Peyer's patch (tissue), 4 donors: ENCODE measurements at places on chromosomes 3 and 15. TPM values are rescaled to one million over a fixed set of nuclear protein-coding genes. Genes with fewer than 3 reads are reported as not detected.

- DNase-seq, result no peak
Measured at GRCh38 chr3:114861666-114862065, 285.4 kb downstream of the ZBTB20 start.

DNA sequence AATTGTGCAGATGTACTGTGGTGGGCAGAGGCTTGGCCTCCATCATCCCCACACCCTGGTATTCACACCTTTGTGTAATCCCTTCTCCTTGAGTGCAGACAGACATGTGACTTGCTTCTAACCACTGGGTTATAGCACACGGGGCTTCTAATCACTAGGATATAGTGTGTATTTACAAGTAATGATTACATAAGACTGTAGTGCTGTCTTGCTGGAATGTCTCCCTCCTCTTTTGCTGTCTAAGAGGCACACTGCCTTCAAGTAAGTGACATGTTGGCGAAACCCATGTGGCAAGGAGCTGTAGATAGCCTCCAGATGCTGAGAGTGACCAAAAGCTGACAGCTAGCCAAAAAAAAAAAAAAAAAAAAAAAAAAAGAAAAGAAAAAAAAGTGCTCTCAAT, 542.7 kb upstream of the MDFIC2 start:
- DNase-seq, result no peak

DNA sequence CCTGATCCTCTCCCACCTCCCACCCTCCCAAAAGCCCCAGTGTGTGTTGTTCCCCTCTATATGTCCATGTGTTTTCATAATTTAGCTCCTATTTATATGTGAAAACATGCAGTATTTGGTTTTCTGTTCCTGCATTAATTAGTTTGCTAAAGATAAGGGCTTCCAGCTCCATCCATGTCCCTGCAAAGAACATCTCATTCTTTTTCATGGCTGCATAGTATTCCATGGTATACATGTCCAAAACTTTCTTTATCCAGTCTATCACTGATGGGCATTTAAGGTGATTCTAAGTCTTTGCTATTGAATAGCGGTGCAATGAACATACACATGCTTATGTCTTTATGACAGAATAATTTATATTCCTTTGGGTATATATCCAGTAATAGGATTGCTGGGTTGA, 53.4 kb downstream of the DCBLD2 start:
- no peak for DNase-seq

DNA sequence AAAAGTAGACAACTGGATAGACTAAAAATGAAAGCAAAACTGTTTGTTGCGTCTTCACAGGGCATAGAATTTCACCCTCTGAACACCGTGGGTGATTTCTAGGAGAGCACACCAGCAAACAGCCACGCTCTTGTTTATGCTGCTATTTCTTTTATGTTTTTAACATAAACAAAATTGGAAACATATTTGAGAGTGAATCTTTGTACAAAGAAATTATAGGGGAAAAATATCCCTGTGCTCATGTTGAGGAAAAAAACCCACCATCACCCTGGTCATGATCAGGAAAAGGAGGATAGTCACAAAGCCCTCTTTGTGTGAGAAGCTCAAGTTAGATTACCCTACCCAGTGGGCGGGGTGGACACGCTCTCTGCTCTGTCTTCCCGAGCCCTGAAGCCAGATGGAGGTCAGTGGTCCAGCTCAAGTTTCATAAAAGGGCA, 313.3 kb downstream of the SATB1 start:
- DNase-seq, result no peak

- no peak for DNase-seq
Measured at GRCh38 chr3:128605091-128606046, 45.2 kb downstream of the RPN1 start.

GRCh38 chr3:65720989-65721737, 317.6 kb downstream of the MAGI1 start:
- DNase-seq, result no peak

GRCh38 chr3:189822726-189823125, 191.5 kb downstream of the TP63 start:
- DNase-seq, result no peak

FAM43A gene
- total RNA-seq, result 9.6 TPM

GNB4 gene
- total RNA-seq, result 5.0 TPM

DNA sequence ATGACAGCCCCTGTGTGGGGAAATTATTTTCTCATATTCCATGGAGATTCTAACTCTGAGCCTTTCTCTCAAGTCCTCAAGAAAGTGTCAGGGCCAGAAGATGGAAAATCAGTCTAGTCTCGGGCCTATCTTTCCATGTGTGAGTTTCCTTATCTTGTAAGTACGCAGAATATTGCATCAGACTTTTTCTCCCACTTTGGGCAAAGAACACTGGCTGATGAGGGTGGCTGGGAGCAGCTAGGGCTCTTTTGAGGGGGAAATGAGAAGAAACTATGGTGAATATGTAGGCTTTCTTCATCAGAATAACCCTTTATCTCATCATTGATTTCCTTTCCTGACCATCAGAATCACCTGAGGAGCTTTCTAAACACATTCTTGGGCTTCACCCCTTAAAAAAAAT, 264.0 kb downstream of the CLSTN2 start:
- no peak for DNase-seq

DNA sequence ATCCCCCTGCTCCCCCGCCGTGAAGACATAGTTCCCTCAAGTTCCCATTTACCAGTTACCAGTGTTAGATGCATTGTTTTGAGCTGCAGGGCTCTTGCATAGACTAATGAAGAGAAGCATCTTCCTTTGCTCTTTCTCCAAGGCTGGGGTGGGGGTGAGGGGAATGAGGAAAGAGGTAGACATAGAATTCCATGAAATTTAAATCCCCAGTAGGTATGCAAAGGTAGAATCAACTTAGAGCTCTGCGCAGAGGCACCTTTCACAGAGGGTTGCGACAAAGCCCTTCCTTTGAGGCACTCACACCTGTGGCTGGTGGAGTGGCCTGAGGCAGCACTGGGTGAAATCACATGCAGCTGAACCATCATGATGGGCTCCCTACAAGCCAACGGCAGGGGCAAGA, 101.3 kb downstream of the WDR76 start:
- no peak for DNase-seq

- DNase-seq, result no peak
Measured at GRCh38 chr3:65572175-65572777, 466.4 kb downstream of the MAGI1 start.

- no peak for DNase-seq
Measured at GRCh38 chr3:143170676-143171075, 51.1 kb downstream of the CHST2 start.

GCHFR gene
- total RNA-seq, result 132 TPM

- DNase-seq, result no peak
Measured at GRCh38 chr3:146845361-146845760, 240.2 kb upstream of the PLSCR5 start.

- no peak for DNase-seq
Measured at GRCh38 chr15:55494931-55495330, 13.1 kb downstream of the DNAAF4 start.

CHL1 gene
- 6.3 TPM for total RNA-seq

DNA sequence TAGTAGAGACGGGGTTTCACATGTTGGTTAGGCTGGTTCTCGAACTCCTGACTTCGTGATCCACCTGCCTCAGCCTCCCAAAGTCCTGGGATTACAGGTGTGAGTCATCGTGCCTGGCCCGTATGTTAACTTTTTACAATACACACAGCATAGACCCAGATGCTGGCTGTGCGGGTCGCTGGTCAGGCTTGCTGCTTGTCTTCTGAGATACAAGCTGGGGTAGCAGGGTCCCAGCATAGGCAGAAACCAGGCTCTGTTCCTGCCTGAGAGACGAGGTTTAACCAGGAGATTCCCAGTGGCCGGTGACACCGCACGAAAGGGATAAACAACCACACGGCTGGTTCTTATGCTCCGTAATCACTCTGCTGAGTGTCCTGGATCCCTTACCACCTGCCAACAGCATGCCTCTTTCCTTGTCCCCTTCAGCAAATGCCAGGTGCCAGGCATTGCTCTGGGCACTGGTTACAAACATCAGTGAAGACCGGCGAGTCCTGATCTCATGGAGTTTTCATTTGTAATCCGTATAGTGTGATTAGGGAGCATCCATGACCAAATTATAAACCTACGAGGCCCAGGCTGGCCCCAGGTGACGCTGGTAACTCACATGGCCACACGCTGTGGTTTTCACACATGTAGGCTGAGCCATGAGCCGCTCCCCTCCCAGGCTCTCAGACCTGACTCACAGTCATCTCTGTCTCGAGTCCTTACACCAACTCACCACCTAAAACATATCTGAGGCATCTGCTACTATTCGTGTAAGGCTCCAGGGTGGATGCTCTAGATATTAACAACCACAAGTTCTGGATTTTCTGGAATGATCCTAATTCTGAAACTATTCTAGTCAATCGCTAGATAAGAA, 125.7 kb downstream of the PDZRN3 start:
- no peak for DNase-seq

DNA sequence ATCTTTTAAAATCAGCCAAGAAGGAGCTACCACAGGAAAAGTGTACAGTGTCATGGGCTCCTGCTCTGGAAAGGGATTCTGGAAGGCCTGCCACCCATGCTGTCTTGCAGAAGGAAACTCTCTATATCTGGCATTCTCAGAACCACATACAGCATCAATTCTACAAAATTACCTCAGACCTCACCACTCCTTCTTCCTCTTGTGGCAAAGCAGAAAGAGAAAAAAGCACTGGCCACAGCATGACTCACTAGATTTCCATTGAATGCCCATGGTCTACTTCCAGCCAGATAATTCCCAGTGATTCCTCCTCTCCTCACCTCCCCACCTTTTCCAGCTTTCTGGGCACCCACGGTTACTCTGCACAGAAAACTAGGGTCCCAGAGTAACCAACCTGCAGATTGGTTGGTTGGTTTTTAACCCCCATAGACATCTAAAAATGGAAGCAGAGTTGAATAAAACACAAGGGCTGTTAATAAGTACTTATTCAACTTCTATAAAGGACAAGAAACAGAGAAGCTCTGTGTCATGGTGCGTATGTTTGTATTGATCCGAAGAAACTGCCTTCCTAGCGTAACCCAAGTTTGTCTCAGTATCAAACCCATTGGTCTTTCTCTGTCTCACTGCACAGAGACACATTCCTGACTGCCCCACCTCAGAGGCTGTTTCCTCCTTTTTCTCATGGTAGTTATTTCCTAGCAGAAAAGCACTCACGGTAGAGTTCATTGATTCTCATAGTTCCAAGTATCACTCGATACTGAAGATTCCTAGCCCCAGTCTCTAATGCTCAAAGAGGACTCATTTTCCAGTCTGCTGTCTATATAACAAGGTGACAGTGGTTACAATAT, 67.7 kb downstream of the LDHAL6B start:
- DNase-seq, result no peak

DNA sequence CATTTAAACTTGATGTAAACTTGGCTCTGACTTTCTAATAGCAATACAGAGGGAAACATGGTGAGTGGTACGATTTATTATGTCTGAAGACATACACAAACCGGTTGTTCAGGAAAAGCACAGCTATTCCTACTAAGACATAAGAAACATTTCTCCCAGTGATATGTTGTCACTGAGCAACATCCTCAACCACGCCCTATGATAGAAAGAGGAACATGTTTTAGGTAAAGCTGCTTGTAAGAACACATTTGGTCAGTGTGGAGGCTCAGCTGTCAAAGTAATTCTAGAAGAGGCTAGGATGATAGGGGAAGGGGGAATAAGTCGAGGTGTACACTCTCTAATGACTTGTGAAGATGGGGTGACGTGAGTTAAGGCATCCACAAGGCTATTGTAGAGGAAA, 42.7 kb upstream of the B3GNT5 start:
- DNase-seq, result no peak

TMA7 gene
- total RNA-seq, result 142 TPM

DNA sequence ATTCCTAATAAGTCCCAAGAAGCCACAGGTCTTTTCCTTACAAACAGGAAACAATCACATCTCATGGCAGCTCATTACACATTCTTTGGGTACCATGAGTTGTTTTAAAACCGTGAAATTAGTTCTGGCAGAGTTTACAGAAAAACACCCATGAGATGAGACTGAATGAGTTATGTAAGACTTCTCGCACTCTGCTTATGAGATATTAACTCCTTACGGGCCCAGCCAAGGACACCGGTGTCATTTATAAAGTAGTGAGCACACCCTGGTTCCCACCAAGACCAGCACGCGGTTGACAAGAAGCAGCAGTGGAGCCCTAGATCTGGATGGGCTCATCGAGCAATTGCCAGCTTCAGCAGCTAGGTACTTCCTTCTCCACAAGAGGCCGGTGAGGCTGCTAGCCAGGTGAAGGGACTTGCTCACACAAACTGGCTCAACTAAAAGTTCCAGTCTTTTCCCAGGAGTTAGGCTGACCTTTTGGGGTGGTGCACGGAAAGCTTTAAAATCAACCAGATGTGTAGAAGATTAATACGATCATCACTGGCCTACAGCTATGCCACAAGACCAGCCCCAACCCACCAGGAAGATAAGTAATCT, 318.6 kb upstream of the ICE2 start:
- DNase-seq, result no peak

DNA sequence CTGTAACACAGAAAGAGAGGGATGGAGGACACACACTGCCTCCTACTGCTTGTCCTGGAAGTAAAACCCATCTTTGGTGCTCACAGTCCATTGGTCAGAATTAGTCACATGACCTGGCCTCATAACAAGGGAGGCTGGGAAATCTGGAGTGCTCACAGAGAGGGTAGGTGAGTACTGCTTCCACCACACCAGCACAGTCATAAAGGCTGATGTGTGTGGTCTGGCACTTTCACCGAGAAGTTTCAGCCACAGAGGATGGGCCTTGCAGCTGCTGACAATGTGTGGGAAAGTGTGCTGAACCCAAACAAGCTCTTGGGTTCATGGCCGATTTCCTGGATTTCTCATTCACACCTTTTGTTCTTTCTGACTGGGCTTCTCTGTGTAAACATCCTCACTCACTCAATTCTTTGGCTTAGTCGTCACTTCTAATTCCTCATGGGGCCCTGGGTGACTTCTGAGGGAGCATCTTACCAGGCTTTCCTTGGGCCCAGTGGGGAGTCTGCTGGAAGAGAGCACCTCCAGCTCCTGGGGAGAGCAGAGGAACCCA, 100.7 kb downstream of the ASB7 start:
- no peak for DNase-seq

TRPM1 gene
- total RNA-seq, result not detected

DNA sequence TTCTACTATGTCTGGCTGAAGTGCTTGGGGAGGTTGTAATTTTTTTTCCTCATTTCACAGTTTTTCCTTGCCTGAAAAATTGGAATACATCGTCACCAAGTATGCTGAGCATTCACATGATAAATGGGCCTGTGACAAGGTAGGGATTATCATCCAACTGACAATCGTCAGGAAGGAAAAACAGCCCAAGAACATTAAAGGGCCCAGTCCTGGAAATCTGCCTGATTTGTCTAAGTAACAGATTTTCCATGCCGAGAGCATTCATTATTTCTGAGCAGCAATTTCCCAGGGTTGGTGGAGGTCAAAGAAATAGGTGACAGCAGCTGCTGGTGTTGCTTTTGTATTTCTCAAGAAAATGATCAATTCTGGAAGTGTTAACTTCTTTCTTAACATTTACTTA, 226.0 kb upstream of the CHRM5 start:
- DNase-seq, result no peak

- no peak for DNase-seq
Measured at GRCh38 chr3:71104556-71104955, 479.0 kb downstream of the FOXP1 start.

GRCh38 chr3:50269460-50269859, 513 bp downstream of the SEMA3B start:
- no peak for DNase-seq

- no peak for DNase-seq
Measured at GRCh38 chr3:150545419-150546225, 674 bp downstream of the SERP1 start.

CPLX3 gene
- not detected for total RNA-seq

- DNase-seq, result no peak
Measured at GRCh38 chr3:12473511-12473910, 10.8 kb upstream of the TSEN2 start.

CD80 gene
- 19.8 TPM for total RNA-seq

APBA2 gene
- total RNA-seq, result 33.8 TPM

APPL1 gene
- 30.5 TPM for total RNA-seq

TGM5 gene
- not detected for total RNA-seq
